Bronchial smooth muscle cell (primary cell): ENCODE measurements at places on chromosomes 7 and 10. TPM values are rescaled to one million over a fixed set of nuclear protein-coding genes. Genes with fewer than 3 reads are reported as not detected.

Gene TRDMT1
- total RNA-seq, result 3.8 and 5.1 TPM in 2 replicates

Gene DDIT4
- 223 and 361 TPM in 2 replicates for total RNA-seq

Gene HOXA1
- total RNA-seq, result 0.17 and 0.63 TPM in 2 replicates

Gene TPST1
- total RNA-seq, result 116 and 293 TPM in 2 replicates

Gene PIK3CG
- total RNA-seq, result not detected in 2 replicates

Gene TSPAN15
- total RNA-seq, result 2.1 TPM in 1 of 2 replicates, not detected in the other

Gene MORN4
- total RNA-seq, result 3.2 and 5.2 TPM in 2 replicates

Gene RBP3
- total RNA-seq, result not detected in 2 replicates

Gene GPR15LG
- not detected in 2 replicates for total RNA-seq

Gene LRRC72
- total RNA-seq, result not detected in 2 replicates

Gene GRID1
- not detected in 2 replicates for total RNA-seq

Gene C10orf62
- not detected in 2 replicates for total RNA-seq

Gene PHYHIPL
- total RNA-seq, result under 0.01 TPM in 1 of 2 replicates, not detected in the other

Gene PRKG1
- total RNA-seq, result 28.5 and 39.7 TPM in 2 replicates

Gene ATOH7
- total RNA-seq, result not detected in 2 replicates

Gene CAV2
- 35.8 and 61.7 TPM in 2 replicates for total RNA-seq

Gene EPDR1
- 6.0 and 13.0 TPM in 2 replicates for total RNA-seq

Gene TM9SF3
- 98.5 and 108 TPM in 2 replicates for total RNA-seq

Gene VOPP1
- total RNA-seq, result 49.8 and 57.7 TPM in 2 replicates

Gene SFTPA1
- total RNA-seq, result not detected in 2 replicates

Gene WDR86
- 0.95 and 3.8 TPM in 2 replicates for total RNA-seq

Gene PNLIPRP2
- total RNA-seq, result not detected in 2 replicates

Gene OR6B1
- total RNA-seq, result not detected in 2 replicates

Gene WEE2
- 0.17 TPM in 1 of 2 replicates, not detected in the other for total RNA-seq

Gene NOS3
- 0.17 and 0.32 TPM in 2 replicates for total RNA-seq

Gene EMX2
- total RNA-seq, result not detected in 2 replicates

Gene TMEM178B
- total RNA-seq, result under 0.01 TPM in 2 replicates

Gene ADRB1
- total RNA-seq, result not detected in 2 replicates

Gene ERVW-1
- total RNA-seq, result not detected in 2 replicates

Gene CCDC172
- total RNA-seq, result not detected in 2 replicates

Gene MUC12
- 0.32 and 0.34 TPM in 2 replicates for total RNA-seq

Gene AKR1C4
- total RNA-seq, result not detected in 2 replicates

Gene OPN4
- not detected in 2 replicates for total RNA-seq

Gene GRK5
- total RNA-seq, result 18.3 and 58.3 TPM in 2 replicates

Gene RBP4
- total RNA-seq, result 0.17 TPM in 1 of 2 replicates, not detected in the other

Gene SPDYE6
- not detected in 2 replicates for total RNA-seq

Gene ZNF117
- 2.7 and 4.7 TPM in 2 replicates for total RNA-seq

Gene GIMAP7
- total RNA-seq, result not detected in 2 replicates

Gene CNNM2
- total RNA-seq, result 5.4 and 8.7 TPM in 2 replicates

Gene VWC2
- total RNA-seq, result under 0.01 TPM in 1 of 2 replicates, not detected in the other

Gene KCNIP2
- 0.32 and 1.3 TPM in 2 replicates for total RNA-seq

Gene NPFFR1
- under 0.01 TPM in 1 of 2 replicates, not detected in the other for total RNA-seq

Gene HOXA6
- total RNA-seq, result 0.09 and 0.16 TPM in 2 replicates

Gene OGDHL
- 0.17 and 0.47 TPM in 2 replicates for total RNA-seq

Gene KIF11
- total RNA-seq, result 2.7 and 5.7 TPM in 2 replicates

Gene MCM10
- total RNA-seq, result 0.34 and 1.3 TPM in 2 replicates

Gene NCF1
- total RNA-seq, result under 0.01 TPM in 1 of 2 replicates, not detected in the other

Gene NACAD
- total RNA-seq, result 1.7 and 2.8 TPM in 2 replicates

Gene GIMAP1
- total RNA-seq, result 0.09 TPM in 1 of 2 replicates, not detected in the other

Gene NPSR1
- total RNA-seq, result not detected in 2 replicates

Gene MRLN
- not detected in 2 replicates for total RNA-seq
